ENCODE measurements at places on chromosomes 3 and 15. TPM values are rescaled to one million over a fixed set of nuclear protein-coding genes. Genes with fewer than 3 reads are reported as not detected.

ARHGEF26 gene
- total RNA-seq: 1.7 TPM

CD96 gene
- 0.32 TPM for total RNA-seq

FAM81A gene
- total RNA-seq: under 0.01 TPM

MORC1 gene
- not detected for total RNA-seq

FETUB gene
- total RNA-seq: not detected

CDHR4 gene
- total RNA-seq: not detected

GOLGA8R gene
- 1.3 TPM for total RNA-seq

MRPS25 gene
- 12.6 TPM for total RNA-seq

MBD4 gene
- total RNA-seq: 30.0 TPM
